ENCODE measurements at places on chromosomes 3 and 15.
A peak's percentile ranks its signal among the peaks of the same experiment; 100 is the strongest.

DNA sequence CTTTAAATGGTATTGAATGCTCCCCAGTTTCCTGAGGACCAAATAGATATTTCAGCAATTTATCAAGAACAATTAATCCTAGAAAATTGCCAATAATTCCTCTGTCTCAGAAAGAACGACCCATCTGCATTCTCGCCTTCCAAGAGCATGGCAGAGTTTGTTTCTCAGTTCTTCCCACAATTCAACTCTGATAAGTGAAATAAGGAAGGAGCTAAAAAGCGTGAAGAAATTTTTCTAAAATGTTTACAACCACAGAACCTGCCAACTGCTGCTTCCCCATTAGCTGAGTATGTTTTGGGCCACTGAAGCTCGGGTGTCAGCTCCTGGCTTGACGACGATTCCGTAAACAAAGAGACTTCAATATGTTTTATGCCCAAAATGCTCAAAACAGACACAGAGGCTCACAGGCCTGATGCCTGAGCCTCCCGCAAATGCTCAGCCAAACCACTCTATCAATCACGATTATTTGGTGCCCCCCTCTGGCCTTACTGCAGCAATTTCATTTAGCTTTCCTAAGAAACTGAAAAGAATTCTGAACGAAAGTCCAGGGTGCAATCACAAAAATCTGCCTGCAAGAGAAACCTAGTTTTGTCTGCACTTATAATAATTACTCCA lies 259.2 kb upstream of the CCDC54 start:
- peak; percentile 75 for DNase-seq

GRCh38 chr3:48716508-48716981 lies 476 bp downstream of the IP6K2 start:
- DNase-seq = peak; percentile 25

DNA sequence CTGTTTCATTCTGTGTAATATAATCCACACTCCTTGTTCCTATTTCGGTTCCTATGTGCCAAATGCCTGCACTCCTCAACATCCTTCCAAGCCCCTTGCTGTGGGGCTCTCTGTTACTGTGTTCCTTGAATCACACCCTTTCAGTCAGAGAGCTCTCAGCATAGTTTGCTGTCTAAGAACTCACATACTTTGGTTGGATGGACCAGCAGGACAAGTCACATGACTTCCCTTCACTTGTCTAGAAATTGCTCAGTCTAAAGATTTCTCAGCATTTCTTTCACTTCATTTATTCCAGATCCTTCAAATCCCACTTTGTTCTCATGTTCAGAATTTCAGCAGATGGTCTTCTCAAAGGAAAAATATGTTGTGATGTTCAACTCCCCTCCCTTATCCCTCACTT lies 203.5 kb upstream of the PFN2 start:
- DNase-seq = no peak

- DNase-seq = no peak
Measured at GRCh38 chr3:188122571-188123169, 31.3 kb upstream of the LPP start.

GRCh38 chr3:3739330-3740060 lies 59.7 kb upstream of the LRRN1 start:
- DNase-seq = peak; percentile 35

GRCh38 chr15:80251428-80252120 lies 439 bp downstream of the CTXND1 start:
- peak; percentile 36 for DNase-seq

DNA sequence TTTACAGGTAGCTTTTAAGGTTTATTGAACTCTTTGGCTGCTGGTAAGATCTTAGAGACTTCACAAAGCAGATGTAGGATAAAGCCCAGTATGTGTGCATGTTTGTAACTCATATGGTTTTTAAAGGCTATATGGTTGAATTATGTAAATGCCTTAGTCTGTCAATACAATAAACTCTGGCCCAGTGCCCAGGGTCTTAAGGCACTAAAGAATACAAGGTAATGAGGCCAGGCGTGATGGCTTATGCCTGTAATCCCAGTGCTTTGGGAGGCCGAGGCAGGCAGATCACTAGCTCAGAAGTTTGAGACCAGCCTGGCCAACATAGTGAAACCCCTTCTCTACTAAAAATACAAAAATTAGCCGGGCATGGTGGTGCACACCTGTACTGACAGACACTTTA lies 170.3 kb upstream of the CGNL1 start:
- DNase-seq = no peak

DNA sequence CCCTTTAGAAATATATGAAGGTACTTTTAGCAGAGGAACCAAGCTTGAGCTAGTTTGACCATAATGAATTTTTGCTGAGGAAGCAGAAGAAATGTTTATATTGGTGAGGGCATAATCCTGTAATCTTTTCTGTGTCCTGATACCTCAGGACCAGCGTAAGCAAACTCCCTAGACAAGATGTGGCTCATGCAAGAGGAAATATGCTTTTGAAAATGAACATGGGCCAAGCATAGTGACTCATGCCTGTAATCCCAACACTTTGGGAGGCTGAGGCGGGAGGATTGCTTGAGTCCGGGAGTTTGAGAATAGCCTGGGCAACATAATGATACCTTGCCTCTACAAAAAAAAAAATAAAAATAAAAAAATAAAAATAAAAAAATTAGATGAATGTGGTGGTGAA lies 78.5 kb downstream of the PPARG start:
- DNase-seq = no peak

GRCh38 chr3:35624698-35625097 lies 14.6 kb upstream of the ARPP21 start:
- no peak for DNase-seq

DNA sequence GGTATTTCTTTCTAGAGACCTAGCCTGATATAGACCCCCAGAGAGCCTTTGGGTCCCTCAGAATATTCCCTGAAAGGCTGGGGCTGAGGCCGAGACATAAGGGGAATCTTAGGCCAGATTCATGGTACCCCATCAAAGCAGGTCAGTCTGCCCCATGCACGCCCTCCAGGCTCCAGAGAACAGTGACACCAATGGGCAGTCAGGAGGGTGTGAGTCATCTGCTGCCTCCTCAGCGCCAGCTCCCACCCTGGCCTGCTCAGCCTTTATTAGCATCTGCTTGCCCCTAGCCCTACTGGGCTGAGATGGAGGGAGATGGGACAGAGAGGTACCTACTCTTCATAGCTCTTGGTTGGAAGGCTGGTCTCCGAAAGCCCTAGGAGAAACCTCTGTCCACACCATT lies 14.3 kb upstream of the CAMKV start:
- no peak for DNase-seq

DNA sequence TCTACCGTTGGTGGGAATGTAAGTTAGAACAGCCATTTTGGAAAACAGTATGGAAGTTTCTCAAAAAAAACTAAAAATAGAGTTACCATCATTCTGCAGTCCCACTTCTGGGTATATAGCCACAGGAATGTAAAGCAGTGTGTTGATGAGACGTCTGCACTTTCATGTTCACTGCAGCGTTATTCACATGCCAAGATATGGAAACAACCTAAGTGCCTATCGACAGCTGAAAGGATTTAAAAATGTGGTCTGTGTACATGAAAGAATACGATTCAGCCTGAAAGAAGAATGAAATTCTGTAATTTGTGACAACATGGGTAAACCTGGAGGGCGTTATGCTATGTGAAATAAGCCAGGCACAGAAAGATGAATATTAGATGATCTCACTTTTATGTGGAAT lies 157.7 kb downstream of the THSD4 start:
- DNase-seq = no peak

DNA sequence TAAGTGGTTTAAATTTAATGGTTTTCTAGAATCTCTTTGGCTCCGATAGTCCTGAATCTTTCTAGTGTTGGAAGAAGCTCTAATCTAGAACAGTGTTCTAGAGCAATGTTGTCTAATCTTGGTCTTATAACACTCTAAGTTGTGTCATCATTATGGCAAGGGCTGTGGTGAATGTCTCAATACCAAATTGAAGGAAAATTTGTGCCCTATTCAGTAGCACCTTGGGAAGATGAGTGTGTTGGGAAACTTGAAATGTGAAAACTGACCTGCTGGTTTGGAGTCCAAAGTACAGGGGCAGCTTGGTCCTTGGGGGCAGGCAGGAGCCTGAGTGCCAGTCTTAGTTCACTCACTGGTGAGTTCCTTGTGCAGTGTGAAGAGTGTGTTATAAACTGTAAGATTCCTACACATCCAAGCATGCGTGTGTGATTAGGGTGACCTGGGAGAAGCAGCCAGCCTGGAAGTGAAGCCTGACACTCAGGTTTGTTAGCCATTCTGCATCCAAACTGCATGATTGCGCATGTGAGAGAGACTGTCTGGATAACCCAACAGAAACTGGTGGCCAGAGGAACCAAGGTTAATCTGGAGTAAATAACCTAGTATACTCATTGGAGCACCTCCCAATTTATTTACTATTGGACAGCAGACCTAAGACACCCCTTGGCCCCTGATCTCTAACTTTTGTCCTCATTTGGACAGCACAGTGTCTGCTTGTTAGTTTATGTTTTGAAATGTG lies 14.6 kb downstream of the ZNF592 start:
- no peak for DNase-seq

- no peak for DNase-seq
Measured at GRCh38 chr15:91936182-91936775, 82.8 kb downstream of the SLCO3A1 start.

DNA sequence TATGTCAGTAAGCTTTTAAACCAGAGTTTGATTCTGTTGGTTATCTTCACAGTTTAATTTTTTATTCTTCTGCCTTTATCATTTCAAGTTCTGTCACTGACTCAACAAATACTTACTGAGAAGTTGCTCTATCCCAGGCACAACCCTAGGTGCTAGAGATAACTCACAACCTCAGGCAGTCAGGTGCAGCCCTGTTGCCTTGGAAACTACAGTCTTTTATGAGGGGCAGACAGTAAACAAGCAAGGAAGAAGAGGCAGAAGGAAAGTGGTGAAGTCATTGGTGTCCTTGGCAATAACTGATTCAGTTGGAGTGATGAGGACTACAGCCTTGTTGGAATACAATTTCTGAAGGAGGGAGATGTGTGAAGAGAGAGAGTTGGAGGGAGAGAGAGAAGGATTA lies 142.1 kb upstream of the LRTM1 start:
- DNase-seq = no peak

GRCh38 chr15:85753791-85754452 lies 40.8 kb downstream of the KLHL25 start:
- DNase-seq = no peak

DNA sequence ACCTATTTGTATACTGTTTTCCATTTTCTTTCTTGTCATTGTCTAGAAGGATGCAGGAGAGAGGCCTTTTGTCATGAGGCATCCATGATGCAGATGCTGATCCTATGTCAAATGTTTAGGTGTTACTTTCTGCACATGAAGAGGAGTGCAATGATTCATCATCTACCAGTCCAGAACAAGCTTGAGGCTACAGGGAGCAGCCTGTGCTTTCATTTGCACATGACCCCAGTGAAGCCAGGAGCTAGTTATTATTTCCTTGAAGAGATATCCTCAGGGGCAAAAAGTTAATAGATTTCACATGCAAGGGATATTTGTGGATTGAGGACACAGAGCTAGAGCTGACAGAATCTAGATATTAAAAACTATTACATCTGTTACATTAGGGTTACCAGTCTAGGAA lies 204.4 kb upstream of the TGFBR2 start:
- no peak for DNase-seq

DNA sequence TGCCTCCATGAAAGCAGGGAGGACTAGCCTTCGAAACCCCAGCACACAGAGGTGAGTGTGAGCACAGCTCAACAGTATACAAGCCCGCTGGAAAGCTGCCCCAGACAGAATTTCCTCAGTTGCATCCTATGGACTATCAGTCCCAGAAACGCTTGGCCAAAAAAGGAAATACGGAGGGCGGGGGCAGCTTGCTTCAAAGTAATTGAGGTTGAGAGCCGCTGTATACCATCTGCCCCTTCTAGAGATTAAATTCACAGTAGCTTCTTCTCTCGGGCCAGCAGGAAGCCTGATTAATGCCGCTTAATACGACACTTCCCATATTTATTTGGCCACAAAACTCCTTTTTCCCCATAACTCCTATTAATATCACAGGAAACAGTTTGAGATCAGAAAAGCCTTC lies 88.7 kb downstream of the LIPC start:
- no peak for DNase-seq

DNA sequence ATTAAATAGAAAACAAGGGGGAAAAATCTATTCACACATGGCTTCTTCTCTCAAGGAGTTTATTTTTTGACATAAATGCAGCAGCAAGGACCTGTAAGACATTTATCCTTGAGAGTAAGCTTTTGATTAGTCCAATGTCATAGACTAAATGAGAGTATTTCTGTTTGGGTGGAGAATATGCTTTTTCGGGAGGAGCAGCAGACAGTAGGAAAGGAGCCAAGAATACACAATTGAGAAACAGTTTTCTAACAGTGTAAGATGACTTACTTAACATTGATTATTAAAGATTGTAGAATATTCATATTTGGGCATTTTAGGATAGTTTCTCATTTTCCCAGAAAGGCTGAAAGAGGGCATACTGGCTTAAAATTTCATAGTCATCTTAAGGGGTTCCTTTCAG lies 65.9 kb upstream of the PAQR5 start:
- no peak for DNase-seq

DNA sequence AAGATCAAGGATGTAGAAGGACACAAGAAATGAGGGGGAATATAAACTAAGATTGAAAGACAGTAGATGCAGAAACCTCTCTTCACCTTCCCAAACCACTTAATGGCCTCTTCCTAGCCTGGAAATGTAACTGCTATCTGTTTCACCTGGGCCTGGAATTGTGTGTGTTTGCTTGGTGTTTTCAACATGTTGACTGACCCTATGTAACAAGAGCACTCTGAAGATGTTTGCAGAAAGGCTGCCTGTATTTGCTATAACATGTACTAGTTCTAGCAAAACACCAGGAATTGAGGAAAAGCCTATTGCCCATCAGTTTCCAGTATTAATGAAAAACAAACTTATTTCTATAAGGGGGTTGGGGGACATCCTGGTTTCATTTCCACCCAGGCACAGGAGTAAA lies 248.3 kb downstream of the WDR72 start:
- no peak for DNase-seq

- DNase-seq = no peak
Measured at GRCh38 chr3:59596741-59597140, 546.9 kb upstream of the CFAP20DC start.

GRCh38 chr3:140051019-140051957 lies 116.3 kb downstream of the CLSTN2 start:
- peak; percentile 24 for DNase-seq

DNA sequence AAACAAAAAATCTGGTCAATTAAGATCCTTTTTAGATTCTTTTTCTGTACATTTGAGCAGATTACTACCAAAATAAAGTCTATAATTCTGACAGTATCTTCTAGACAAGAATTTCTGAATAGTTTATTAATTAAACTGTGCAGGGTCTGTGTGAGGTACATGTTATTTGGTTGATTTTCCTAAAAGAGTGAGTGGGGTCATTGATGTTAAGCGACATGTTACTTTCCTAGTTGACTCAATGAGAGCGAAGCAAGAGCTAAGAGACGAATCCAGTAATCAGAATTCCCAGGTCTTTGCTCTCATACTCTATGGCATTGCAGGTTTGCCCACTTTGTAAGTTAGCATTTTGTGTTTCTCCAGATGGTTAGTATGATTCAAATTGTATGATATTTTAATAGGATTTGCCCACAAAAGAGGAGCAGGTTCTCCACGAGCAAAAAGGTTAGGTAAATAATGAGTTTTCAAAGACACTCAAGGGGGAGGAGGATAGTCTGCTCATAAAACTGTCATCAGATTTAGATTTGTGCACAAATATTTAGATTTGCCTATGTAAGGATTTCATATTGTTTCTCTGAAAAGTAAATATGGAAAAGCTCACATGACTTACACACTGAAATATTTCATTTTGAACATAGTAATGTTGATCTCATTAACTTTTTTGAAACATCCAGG lies 217.2 kb upstream of the CGNL1 start:
- DNase-seq = no peak

GRCh38 chr15:23467110-23467600 lies 20.1 kb upstream of the GOLGA6L2 start:
- DNase-seq = peak; percentile 6

All from neural progenitor cell (in vitro differentiated cells).